ENCODE measurements at places on chromosomes 2 and 18. TPM values are rescaled to one million over a fixed set of nuclear protein-coding genes. Genes with fewer than 3 reads are reported as not detected.

GRCh38 chr2:80311304-80311703 is 6.8 kb upstream of the LRRTM1 start:
- DNase-seq = no peak

- DNase-seq = no peak
Measured at GRCh38 chr2:128474036-128474955, 155.6 kb upstream of the HS6ST1 start.

GRCh38 chr2:223416815-223417610 is 185.1 kb downstream of the SCG2 start:
- no peak for DNase-seq

ASPRV1 gene
- 0.59 TPM for total RNA-seq

LHCGR gene
- not detected for total RNA-seq

GLI2 gene
- not detected for total RNA-seq

DNA sequence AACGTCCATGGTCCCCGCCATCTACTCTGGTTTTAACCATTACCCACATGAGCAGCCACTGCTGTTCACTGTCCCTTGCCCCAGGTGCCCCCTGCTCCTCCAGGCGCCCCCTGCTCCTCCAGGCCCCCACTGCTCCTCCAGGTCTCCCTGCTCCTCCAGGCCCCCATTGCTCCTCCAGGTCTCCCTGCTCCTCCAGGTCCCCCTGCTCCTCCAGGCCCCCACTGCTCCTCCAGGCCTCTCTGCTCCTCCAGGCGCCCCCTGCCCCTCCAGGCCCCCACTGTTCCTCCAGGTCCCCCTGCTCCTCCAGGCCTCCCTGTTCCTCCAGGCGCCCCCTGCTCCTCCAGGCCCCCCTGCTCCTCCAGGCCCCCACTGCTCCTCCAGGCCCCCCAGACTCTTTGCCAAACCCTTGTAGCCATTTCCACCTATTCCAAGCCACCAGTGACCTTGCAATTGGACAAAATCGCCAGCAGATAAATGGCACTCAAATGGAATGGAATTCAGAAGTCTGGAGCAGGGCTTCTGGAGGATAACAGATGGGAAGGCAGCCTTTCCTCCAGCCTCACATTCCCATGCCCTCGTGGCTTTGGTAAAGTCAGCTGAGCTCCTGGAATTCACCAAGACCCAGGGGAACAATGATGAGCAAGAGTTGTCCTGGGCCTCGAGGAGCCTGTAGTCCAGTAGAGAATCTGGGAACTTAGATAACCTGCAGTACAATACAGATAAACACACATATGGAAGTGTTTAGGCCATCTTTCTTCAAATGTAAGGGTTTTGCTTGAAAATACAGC is 13.3 kb upstream of the RPL31 start:
- no peak for DNase-seq

MC2R gene
- not detected for total RNA-seq

GRCh38 chr2:100291152-100291970 is 30.9 kb downstream of the LONRF2 start:
- DNase-seq = peak; percentile 64

UGT1A9 gene
- total RNA-seq = not detected

DNA sequence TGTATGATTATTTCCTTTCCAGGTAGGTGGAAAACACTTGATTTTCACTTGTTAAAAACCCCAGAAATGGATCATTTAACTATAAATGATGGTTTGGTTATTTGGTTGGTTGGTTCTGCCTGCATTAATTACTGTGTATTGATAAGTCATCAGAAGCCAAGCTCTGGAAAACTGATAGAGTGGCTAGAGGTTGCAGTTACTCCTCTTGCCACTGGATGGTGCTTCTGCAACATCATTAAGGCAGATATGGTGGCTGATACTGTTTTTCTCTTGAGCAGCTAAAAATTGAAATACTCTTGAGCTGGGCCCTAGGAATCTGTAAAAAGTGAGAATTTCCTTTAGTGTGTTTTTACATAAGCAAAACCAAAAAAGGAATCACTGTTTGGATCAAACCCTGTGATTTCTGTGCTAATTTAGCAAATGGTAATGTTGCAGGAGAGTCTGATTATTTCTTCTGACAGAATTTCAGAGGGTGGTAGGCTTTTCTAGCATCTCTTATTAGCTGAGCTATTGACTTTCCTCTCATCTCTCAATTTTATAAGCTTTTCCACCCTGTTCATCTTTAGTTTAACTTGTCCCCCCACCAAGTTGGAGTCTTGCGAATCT is 54.3 kb downstream of the RAB10 start:
- peak; percentile 17 for DNase-seq

GRCh38 chr2:108701208-108701607 is 18.1 kb upstream of the RANBP2 start:
- no peak for DNase-seq

CXCR1 gene
- not detected for total RNA-seq

Data from activated naive CD4-positive, alpha-beta T cell treated with anti-CD3 and anti-CD28 coated beads for 36 hours (primary cell).